Activated T-helper 1 cell treated with anti-CD3 and anti-CD28 coated beads, Interleukin-12 subunit alpha, Interleukin-12 subunit beta, Interleukin-2, Interleukin-4 antibody, amounts not matched to agents 30 ng/mL and 10 ng/mL and 1 ng/mL, durations not matched to agents 14 hours and 24 hours and 36 hours (primary cell): ENCODE measurements at places on chromosomes 2 and 18. TPM values are rescaled to one million over a fixed set of nuclear protein-coding genes. Genes with fewer than 3 reads are reported as not detected.

Gene ABHD1
- 0.34 and 0.96 TPM in 2 replicates for total RNA-seq

Gene PDE1A
- total RNA-seq = not detected in 2 replicates

Gene TRMT61B
- 18.4 and 21.4 TPM in 2 replicates for total RNA-seq

Gene DSG4
- not detected in 2 replicates for total RNA-seq

Gene COPS7B
- 61.1 and 62.9 TPM in 2 replicates for total RNA-seq
